ENCODE measurements at places on chromosomes 6 and 20.

GRCh38 chr6:105573138-105573537 lies 170.3 kb upstream of the PREP start:
- no peak for DNase-seq

GRCh38 chr6:87139236-87139635 lies 16.1 kb upstream of the ZNF292 start:
- DNase-seq: peak; percentile 10

GRCh38 chr6:161200610-161201370 lies 73.1 kb downstream of the AGPAT4 start:
- DNase-seq: no peak

- DNase-seq: no peak
These were observed 18.5 kb upstream of the DCBLD1 start for GRCh38 chr6:117463762-117464665.

DNA sequence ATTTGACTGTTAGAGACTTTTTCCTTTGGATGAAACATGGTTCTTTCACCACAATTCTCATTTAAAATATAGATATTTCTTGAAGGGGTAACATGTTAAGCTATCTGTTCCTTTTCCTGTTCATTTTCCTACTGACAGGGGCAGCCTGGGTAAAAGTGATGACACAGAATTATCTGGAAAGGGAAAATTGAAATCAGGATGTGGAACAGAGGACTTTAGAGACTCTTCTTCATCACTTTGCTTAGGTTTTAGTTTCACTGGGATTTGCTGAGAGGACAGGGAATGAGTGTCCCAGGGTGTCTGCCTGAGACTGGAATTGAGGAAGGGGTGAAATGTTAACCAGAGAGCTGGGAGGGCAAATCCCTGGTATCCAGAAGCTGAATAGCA lies 116.0 kb downstream of the RNF144B start:
- no peak for DNase-seq

DNA sequence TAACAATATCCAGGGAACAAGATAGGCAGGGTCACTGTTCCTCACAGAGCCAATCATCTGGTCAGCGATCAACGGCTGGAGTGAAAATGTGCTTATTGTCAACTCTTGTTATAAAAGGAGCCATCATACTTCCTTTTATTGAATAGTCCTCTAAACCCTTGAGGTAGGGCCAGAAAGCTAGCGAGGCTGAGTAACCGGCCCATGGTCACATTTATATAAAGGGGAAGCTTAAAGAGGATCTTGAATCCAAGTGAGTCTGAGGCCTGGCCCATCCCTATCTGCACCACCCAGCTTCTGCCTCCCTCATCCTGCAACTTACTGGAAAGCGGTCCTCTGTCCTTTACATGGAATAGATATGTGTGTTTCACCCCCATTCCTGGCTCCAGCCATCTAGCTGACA lies 9.5 kb downstream of the PHACTR3 start:
- DNase-seq: no peak

DNA sequence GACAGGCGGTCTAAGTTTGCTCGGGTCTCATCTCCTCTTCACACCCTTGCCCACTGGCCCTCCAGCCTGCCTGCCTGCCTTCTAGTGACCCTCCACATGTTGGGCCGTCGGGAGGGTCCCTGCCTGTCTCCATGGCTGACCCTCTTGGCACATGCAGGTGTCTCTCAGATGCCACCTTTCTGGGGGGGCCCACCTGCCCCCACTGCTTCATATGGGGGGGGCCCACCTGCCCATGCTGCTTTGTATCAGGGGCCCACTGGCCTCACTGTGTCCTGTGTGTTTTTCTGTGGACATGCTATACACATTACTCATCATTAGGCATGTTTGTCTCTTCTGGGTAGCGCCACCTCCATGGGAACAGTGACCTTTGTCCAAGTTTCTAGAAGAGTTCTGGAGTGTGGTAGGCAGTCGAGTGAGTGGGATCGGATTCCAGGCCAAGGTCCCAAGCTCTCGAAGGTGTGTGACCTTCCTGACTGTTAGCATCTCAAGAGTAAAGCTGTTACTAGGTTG lies 40.4 kb upstream of the KIF25 start:
- no peak for DNase-seq

- no peak for DNase-seq
These were observed 51.3 kb downstream of the CD109 start for GRCh38 chr6:73747289-73747688.

DNA sequence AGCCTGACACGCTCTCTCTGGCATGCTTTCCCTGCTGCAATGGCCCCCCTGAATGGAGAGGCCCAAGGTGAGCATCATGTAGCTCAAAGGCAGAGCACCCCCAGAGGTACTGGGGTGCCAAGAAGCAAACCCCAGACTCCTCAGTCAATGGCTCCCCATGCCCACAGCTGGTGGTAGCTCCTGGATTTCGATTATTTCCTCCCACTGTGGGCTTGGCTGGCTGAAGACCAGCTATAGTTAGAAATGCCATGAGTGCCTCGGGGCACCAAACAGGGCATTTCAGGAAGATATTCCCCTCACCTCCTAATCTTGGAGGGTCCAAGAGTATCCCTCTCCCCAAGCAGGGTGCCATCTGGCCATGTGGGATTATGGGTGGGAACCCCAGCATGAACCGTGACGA lies 16.8 kb downstream of the MAP1LC3A start:
- no peak for DNase-seq

GRCh38 chr20:62326559-62326958 lies 23.8 kb downstream of the ADRM1 start:
- DNase-seq: no peak

- no peak for DNase-seq
These were observed 137.9 kb upstream of the THBS2 start for GRCh38 chr6:169391473-169392071.

- DNase-seq: no peak
These were observed 34.0 kb downstream of the GNAS start for GRCh38 chr20:58886546-58886945.

DNA sequence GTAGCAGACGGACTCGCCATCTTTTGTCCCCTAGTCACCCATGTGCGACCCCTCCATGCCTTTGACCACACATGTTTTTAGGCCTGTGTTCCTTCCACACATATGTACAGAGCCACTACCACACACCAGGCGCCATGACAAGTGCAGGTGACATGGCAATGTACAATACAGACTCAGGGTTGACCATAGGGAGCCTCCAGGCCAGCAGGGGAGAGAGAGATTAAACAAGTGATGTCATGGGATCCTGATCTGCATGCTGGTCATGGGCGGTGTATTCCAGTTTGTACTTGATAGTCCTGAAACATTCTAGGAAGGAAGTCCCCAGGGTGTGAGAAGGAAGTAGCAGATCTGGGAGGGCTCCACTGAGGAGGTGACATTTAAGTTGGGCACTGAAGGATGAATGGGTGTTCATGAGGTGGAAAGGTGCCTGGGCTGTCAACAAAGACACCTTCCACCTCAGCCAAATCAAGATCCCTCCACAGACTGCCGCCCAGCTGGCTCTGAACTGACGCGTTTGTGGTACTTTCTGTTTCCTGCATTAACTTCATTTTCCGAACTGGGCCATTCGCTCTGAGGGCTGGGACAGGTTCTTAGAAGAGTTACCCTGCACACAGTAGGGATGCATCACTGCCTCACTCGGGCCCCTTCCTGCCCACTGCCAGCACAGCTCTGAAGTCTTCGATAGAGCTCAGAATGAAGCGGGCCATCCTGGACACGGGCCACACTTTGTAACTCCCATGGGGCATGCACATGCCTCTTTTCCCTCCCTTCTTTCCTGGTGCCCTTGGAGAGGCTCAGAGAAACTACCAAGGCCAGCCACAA lies 94.0 kb downstream of the NOL4L start:
- no peak for DNase-seq

DNA sequence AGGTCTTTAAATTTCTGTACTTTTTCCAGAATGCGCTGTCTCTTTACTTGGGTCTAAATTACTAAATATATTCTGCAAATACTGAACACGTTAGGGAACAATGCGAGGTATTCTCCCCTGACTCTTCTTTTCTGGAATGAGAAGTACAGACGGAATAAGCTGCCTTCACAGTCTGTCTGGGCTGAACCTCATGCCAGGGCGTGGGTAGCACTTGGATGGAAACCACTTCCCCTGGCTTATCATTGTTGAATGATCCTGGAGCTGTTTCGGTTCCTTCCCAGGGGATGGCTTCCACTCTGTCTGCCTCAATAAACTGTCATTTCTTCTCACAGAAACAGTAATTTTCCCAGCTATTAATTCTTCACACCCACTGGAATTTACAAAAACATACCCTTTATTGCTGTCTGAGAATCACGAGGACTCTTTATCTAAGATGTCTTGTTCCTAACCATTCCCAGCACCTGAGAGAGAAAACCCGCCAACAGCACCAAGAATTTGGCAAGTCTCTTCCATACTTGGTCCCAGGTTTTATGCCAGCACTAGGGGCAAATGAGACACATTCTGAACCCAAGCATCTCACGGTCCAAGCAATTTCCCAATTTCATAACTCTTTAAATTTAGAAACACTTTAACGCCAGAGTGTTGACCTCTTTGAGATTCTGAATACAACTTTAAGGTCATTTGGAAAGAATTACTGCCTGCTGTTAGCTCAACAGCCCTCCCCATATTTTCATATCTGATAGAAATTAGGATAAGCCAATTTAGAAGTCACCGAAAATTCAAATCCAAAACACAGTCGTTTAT lies 43.2 kb upstream of the ADGRF5 start:
- DNase-seq: no peak

GRCh38 chr6:100455230-100456124 lies 9.2 kb downstream of the SIM1 start:
- no peak for DNase-seq

GRCh38 chr20:64102647-64103354 lies 4.6 kb downstream of the NPBWR2 start:
- DNase-seq: no peak

- DNase-seq: no peak
These were observed 56.2 kb upstream of the NHSL1 start for GRCh38 chr6:138555421-138555988.

DNA sequence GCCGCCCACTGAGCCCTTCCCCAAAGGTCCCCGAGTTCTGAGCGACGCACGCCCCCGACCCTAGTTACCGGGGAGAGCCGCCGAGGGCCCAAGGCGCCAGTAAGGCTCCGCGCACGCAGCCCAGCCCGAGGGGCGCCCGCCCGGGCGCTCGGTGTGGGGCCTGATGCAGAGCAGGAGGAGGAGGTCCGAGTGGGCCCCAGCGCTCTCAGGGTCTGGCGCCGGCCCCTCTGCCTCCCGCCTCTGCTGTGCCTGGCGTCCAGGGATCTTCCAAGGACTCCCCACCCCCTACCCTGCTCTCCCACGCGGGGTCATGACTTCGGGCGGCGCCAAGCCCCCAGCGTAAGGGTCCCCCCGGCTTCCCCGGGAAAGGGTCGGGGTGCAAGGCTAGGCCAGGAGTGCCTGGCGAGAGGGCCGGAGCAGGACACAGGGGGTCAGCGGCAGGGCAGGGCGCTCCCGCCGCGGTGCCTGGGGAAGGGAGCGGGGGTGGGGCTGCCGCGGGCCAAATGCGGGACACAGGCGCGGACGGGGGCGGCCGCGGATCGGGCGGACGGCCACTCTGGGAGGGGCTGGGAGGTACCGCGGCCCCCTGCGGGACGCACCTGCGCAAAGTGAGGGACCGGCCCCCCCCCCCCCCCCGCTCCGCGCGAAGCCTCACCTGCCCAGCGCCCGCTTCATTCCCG lies 637 bp downstream of the ABHD12 start:
- peak; percentile 27 for DNase-seq

- DNase-seq: no peak
These were observed 312.6 kb upstream of the ID4 start for GRCh38 chr6:19524366-19525186.

DNA sequence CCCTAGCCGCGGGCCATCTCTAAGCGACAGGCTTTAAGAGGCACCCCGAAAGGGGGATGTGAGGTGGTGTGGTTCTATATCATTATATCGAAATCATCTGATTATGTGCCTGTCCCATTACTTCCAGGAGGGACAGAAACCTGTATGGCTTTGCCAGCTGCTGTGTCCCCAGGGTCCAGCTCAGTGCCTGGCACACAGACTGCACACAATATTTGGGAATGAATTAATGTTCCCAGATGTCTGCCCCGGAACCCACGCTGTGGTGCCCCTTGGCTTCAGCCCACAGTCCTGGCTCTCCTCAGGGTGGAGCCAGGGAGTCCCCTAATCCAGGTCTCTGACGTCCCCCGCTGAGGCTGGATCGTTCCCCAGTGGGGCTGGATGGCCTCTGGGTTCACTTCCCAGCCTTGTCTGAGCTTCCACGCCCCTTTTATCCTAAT lies 8.9 kb upstream of the AHCY start:
- DNase-seq: no peak

- DNase-seq: no peak
These were observed 101.2 kb upstream of the NT5E start for GRCh38 chr6:85348643-85349042.

GRCh38 chr6:21586740-21587178 lies 6.8 kb upstream of the SOX4 start:
- DNase-seq: no peak

GRCh38 chr6:45483021-45483420 lies 105.3 kb upstream of the SUPT3H start:
- no peak for DNase-seq

- no peak for DNase-seq
These were observed 19.3 kb downstream of the ACSS1 start for GRCh38 chr20:25038591-25039015.

- DNase-seq: no peak
These were observed 5.7 kb upstream of the PYGB start for GRCh38 chr20:25242231-25242630.

DNA sequence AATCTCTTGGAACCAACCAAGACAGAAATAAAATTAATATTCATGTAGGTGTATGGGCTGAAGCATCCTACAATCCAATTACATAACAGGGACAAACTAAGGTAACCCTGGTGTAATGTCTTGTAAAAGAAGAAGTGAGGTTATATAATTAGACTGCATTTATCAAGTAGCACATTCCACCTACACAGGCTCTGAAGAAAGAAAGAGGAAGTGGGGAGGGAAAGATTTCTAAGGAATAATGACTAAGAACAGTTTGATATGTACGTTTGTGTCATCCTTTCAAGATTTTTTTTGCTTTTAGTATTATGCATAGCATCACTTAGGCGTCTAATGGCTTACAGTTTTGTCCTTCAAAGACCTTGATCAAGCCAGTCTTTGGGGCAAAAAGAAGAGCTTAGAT lies 139.7 kb downstream of the PLCB1 start:
- DNase-seq: no peak

DNA sequence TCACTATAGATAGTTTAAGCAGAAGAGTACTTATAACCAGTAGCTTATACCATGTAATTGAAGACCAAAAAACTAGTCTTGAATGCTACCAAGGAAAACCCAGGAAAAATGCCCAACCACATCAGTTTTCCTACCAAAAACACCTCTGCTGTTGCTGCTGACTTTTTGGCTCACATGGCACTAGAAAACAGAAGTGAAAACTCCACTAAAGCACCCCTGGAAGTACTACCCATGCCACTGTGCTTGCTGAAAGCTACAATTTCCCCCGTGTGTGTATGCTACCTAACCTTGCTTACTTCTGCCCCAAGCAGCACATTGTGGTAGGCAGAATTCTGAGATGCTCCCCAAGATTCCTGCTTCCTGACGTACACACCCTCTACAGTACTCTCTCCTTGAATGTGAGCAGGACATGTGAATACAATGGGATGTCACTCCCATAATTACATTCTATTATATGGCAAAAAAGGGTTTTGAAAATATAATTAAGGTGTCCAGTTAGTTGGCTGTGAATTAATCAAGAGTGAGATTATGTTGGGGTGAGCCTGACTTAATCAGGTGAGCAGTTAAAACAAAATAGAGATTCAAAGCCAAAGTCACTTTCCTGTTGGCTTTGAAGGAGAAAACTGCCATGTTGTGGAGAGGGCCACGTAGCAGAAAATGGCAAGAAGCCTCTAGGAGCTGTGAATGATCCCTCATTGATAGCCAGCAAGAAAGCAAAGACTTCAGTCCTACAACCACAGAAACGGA lies 209.8 kb upstream of the MARCKS start:
- no peak for DNase-seq

Data from effector CD8-positive, alpha-beta T cell (primary cell).